NCI-H187 (cell line): ENCODE measurements at places on chromosomes 2 and 18.

- DNase-seq = no peak
These were observed 282.9 kb downstream of the GPD2 start for GRCh38 chr2:156719036-156719435.

GRCh38 chr2:102442967-102443828 lies 20.2 kb downstream of the IL18RAP start:
- no peak for DNase-seq

DNA sequence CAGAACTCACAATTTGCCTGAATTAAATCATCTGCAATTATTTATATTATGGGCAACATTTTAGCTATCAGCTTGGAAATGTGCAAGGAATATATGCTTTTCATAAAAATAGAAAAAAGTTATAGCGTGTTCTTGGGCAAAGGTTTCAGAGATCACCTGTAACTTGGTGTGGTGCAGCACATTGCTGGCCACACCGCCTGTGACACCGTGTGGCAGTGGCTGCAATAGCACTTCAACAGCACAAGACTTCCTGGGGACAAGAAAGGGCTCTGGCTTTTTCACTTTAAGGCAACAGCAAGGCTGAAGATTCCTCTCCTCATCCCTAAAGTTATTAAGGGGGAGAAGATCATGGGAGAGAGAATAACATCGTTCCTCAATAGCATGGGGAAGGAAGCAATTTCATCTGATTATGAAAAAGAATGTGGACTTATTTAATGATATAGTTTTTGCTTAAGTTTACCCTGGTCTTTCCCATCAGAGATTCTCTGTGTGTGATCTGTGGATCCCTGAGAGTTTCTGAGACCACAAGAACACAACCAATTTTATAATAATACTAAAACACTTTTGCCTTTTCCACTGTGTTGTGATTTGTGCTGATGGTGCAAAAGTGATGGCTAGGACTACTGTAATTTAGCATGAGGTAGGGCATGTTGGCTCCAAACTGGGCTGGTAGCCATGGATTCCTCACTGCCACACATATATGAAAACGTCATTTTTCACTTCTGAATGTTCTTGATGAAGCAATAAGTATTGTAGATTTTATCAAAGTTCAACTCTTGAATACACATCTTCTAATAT lies 15.0 kb upstream of the SERPINB3 start:
- DNase-seq = no peak

GRCh38 chr2:48398285-48399002 lies 131.5 kb upstream of the STON1 start:
- peak; percentile 82 for DNase-seq

DNA sequence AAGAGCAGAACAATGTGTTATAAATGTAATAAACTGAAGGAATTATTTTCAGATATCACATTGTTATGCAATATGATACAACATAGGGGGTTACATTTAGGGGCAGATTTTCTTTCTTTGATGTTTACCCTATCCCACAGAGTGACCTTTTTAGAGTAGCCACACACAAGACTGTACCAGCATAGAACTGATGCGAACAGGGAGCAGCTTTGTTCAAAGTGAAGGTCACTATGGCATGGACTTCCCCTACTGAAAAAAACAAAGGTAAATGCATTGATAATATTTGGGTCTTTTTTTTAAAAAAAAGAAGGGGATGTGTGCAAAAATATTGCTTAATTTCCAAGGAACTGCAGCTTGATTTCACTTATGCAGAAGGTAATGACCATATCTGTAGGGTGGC lies 1354.9 kb downstream of the SUCLG1 start:
- no peak for DNase-seq

DNA sequence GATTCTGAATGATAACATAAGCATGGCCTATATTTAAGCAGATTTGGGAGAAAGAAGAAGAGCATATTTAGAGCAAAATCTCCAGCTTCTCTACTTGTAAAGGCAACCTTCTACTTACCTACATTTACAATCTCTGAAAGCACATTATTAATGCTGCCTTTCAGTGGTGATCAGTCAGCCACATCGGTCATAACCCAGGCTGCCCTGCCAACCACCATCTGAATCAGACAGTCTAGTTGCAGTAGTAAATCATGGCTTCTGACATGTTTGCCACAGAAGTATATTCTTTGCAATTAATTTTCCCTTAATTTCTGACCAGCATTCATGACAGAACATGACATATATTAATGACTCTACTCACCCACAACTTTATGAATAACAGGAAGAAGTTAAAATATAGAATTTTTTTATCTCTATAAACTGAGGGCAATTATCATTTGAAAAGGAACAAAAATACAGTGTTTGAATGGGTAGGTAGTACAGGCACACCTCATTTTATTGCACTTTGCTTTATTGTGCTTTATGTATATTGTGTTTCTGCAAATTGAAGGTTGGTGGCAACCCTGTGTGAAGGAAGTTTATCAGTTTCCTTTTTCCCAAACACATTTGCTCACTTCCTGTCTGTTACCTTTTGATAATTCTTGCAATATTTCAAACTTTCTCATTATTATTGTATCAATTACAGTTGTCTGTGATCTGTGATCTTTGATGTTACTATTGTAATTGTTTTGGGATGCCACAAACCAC lies 531.6 kb upstream of the CHAC2 start:
- DNase-seq = no peak

DNA sequence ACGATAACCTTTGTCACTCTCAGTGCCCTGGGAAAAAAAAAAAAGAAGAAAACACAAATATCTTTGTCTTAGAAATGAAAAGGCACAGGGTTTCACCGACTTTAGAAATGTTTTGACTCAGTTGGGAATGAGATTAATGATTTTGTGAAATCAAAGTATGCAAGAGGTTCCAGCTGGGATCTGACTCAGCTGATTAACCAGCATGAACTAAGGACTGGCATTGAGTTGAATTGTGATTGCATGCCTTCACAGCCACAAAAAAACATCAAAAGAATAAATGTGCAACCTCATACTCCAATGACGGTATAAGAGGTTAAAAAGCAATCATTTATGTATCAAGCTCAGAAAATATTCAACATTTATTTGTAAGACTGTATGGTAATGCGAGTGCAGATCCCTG lies 566.6 kb upstream of the DSEL start:
- DNase-seq = no peak

DNA sequence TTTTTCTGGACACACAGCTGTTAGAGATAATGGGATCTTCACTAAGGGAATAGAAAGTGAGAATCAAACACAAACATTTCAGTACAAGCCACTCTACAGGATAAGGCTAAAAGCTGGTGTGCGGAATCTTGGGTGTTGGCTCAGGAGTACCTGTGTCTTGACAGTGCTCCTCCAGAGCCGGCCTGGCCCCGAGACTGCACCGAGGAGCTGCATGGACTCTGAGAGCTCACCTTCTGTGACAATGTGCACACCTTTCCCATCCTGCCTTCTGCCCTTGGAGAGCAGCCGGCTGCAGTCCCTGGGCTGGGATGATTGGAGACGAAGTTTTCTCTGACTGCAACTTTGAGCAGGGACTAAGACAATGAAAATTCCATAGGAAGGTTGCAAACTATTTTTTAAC lies 89.1 kb downstream of the TMEM182 start:
- no peak for DNase-seq

DNA sequence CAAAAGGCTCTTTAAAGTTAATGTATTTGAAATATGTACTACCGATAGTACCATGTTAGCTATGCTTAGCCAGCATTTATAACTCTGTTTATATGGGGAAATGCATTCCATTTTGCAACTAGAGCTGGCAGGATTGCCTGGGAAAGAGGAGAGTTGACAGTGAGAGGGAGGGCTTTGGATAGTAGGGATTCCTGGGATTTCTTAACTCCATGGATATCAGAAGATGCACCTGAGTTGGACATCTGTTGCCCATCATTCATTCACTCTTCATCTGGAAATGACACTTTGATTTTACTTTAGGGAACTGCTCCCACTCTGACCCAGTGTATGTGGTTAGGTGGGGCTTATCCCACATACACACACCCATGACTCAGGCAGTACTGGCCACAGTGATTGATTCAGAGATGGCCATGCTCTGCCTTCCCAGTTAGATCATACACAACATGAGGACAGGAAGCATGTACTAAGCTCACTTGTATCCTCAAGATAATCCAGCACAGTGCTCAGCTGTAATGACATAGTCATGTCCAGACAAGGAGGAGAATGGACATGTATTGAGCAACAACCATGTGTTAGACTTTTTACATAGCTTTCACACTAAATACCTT lies 248.8 kb downstream of the MREG start:
- no peak for DNase-seq

GRCh38 chr2:129731907-129732629 lies 247.4 kb upstream of the RAB6C start:
- no peak for DNase-seq

DNA sequence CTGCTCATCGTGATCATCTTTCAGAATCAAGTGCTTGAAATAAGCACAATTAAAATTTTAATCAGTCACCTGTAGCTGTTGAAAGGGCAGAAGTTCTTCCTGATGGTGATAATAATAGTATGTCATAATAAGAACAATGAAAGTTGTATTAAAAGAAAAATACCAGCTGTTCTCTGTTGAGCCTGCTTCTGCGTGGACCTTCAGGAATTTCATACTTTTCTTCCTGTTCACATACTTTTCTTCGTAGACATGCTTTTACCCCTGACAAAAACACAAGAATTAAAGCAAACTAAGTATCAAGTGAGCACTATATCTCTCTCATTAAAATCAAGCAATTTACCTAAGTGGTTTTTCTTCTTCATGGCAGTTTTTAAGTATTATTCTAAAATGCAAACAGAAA lies 79.2 kb downstream of the BARD1 start:
- DNase-seq = no peak

- no peak for DNase-seq
These were observed 54.5 kb downstream of the ARHGAP28 start for GRCh38 chr18:6784046-6784445.

DNA sequence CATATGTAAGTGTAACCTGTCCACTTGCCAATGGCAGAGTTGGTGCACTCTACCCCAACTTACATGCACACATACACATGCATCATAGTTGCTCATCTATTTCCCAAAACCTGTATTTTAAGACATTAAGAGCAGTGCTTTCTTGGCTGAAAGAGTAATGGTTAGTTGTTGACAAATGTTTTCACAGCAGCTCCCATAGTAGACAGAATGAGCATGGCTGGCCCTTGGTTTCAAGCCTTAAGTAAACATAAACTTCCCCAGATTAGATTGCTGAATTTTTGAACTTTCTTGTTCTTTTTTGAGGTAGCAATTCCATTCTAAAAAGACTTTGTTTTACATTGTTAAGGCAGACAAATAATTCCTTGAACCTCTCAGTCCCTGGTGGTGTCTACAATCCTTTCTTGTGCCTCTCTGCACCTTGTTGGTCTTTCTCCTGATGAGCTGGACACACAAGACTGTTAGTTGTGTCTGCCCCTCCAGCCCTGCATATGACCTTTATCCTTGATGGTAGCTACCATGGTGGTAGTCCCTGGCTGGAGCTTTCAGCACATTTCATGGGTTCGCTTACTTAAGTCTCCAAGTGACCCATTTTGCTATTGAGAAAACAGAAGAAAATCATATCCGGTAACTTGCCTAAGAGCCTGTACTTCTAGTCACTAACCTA lies 580.1 kb upstream of the ID2 start:
- no peak for DNase-seq

GRCh38 chr18:79587779-79588635 lies 91.6 kb upstream of the CTDP1 start:
- no peak for DNase-seq

- no peak for DNase-seq
These were observed 58.7 kb downstream of the ASXL2 start for GRCh38 chr2:25819597-25820039.

GRCh38 chr2:28217042-28217740 lies 175.5 kb upstream of the FOSL2 start:
- no peak for DNase-seq

GRCh38 chr18:58632552-58632951 lies 3.7 kb upstream of the ALPK2 start:
- DNase-seq = no peak

- DNase-seq = no peak
These were observed 413.7 kb upstream of the RGPD4 start for GRCh38 chr2:107412981-107413380.

GRCh38 chr2:176158855-176159662 lies 2.0 kb downstream of the HOXD3 start:
- DNase-seq = no peak

DNA sequence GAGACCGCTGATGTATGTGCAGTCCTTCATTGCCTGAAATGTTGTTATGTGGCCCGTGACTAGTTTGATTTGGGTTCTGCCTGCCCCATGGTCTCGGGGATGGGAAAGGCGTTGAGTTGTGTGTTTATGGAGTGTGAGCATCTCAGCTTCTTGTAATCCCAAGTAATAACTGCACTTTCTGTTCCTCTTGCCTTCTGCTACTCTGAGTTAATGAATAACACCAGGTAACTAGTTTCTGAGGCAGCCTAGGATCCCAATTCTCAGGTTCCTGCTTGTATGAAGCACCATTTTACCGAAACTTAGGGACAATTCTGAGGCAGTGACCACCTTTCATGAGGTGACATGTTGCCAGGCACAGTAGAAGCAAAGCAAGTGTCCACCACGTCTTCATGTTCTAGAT lies 170.0 kb downstream of the ALK start:
- DNase-seq = no peak

DNA sequence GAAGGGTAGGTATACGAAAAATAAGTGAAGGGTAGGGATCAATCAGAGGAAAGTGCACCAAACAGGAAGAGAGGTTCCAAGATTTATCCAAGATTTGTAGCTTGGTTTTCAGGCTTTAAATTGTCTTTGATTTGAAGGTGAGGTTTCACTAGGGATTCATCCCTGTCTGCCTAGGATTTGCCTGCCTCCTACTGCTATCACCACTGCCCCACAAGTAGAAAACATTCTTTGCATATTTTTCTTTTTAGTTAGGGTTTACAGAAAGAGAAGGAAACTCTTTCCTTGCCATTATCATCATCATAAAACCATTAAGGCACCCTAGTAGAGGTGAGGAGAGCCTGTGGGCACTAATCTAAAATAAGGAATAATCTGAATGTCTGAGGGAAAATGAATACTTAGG lies 45.8 kb upstream of the TANC1 start:
- no peak for DNase-seq

- no peak for DNase-seq
These were observed 441.2 kb upstream of the DSEL start for GRCh38 chr18:67957684-67958083.

- DNase-seq = no peak
These were observed 24.6 kb upstream of the B3GNT7 start for GRCh38 chr2:231370749-231371429.

GRCh38 chr18:28514699-28515098 lies 337.8 kb upstream of the CDH2 start:
- DNase-seq = no peak

DNA sequence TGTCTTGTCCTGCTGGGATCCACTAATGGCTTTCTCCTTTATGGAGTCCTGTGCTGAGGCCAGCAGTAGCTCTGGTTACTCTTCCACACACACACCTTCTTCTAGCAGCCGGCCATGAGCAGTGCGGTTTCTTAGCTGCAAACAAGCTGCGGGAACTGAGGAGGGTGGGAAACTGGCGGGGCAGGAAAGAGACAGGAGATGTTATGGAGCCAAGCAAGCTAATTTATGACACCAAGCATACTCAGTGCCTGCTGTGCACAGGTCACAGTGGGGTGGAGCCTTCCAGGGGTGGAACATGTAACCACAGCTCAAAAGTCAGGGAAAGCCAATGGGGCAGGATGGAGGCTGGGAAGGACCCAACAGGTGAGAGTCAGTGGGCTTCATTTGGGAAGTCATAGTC lies 180.8 kb downstream of the FAM210A start:
- no peak for DNase-seq
